Hematopoietic multipotent progenitor cell treated with erythropoietin and hydrocortisone succinate and interleukin-3 and kit ligand, for 8 days (in vitro differentiated cells): ENCODE measurements at places on chromosomes 4 and X.

GRCh38 chr4:85869181-85869580 is 394.2 kb downstream of the ARHGAP24 start:
- DNase-seq: no peak

- no peak for DNase-seq
These were observed 313.3 kb downstream of the PPP3CA start for GRCh38 chr4:101033986-101034385.

DNA sequence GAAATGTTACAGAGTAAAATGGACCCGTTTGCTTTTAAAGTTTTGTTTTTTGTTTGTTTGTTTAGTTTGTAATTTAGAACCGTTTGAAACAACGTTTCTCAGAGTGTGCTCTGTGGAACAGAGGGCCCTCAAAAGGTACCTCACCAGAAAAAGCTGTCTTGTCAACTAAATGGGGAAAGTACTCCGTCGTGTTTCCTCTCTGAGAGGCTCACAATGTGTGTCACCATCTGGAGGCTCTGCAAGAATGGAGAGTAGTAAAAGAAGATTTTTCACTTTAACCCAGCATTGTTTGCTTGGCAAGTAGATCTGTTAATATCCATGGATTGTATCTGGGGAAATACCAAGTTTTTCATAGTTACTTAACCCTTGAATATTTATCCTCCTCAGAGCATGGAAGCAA is 1.5 kb upstream of the ENPEP start:
- DNase-seq: no peak

DNA sequence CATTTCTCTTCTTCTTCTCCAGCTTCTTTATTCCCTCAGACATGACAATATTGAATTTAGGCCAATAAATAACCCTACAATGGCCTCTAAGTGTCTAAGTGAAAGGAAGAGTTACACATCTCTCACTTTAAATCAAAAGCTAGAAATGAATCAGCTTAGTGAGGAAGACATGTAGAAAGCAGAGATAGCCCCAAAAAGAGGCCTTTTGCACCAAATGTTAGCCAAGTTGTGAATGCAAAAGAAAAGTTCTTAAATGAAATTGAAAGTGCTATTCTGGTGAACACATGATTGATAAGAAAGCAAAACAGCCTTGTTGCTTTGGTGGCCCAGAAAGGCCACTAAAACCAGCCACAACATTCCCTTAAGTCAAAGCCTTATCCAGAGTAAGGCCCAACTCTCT is 146.2 kb upstream of the HHIP start:
- DNase-seq: no peak

- DNase-seq: no peak
These were observed 73.9 kb downstream of the FAT4 start for GRCh38 chr4:125388613-125389012.

GRCh38 chrX:19760345-19760744 is 127.1 kb downstream of the SH3KBP1 start:
- DNase-seq: no peak

- no peak for DNase-seq
These were observed 119.5 kb upstream of the CHRDL1 start for GRCh38 chrX:110915111-110915510.

DNA sequence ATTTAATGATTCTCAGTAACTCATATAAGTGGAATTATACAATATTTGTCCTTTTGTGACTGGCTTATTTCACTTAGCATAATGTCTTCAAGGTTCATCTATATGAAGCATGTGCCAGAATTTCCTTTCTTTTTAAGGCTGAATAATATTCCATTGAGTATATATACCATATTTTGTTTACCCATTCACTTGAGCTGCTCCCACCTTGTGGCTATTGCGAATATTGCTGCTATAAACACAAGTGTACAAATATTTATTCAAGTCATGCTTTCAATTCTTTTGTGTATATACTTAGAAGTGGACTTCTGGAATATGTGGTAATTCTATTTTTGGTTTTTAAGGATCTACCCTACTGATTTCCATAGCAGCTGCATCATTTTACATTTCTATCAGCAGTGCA is 219.1 kb downstream of the MID1 start:
- peak; percentile 5 for DNase-seq

DNA sequence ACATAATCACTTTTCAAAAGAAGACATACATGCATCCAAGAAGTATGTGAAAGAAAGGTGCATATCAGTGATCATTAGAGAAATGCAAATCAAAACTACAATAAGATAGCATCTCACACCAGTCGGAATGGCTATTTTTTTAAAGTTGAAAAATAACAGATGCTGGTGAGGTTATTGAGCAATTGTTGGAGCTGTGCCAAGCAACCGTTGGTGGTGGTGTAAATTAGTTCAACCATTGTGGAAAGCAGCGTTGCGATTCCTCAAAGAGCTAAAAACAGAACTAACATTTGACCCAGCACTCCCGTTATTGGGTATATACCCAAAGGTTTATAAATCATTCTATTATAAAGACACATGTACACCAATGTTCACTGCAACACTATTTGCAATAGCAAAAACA is 14.2 kb downstream of the COX7B2 start:
- no peak for DNase-seq

- no peak for DNase-seq
These were observed 57.2 kb downstream of the MAP9 start for GRCh38 chr4:155319516-155319915.

GRCh38 chrX:33385546-33385945 is 174.2 kb upstream of the DMD start:
- DNase-seq: no peak

- DNase-seq: no peak
These were observed 26.4 kb upstream of the LRCH2 start for GRCh38 chrX:115260330-115260729.

DNA sequence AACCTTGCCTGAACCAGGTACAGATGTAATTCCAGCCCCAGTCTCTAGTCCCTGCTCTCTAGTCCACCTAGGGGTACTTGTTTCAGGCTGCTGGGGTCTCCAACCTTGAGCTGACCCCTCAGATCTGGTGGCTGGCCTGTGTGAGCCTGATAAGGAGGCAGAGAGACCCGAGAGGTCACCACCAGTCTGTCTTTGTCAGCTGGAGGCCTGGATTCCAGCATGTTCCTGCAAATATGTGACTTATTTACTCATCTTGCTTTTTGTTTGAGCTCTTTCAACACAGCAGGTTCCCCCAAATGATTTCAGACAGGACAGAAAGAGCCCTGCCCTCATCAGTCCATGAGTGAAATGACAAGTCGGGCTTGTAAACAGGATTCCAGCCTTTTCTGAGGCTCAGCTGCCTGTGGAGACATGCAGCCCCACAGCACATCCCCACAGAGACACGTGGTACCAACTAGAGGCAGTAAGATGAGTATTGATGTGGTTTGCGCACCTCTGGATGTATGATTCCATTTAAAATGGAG is 37.5 kb upstream of the STK26 start:
- DNase-seq: peak; percentile 12

DNA sequence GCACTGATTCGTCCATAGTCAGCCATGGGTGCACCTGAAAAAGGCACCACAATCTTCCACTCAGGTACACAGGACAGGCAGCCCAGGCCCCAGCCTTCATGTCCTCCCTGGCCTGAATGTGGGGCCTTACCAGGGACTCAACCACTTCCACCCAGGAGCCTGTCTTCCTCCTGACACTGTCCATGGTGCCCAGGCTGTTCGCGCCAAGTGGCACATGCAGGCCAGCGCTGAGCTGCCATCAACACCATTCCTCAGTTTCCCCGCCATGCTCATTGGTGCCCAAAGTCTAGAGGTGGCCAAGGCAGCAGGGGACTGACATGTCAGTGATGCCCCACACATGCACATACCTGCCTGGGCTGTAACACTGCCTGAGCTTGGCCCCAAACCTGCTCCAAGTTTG is 322.2 kb upstream of the POU3F4 start:
- DNase-seq: no peak
